ENCODE measurements at places on chromosomes 7 and 10.

DNA sequence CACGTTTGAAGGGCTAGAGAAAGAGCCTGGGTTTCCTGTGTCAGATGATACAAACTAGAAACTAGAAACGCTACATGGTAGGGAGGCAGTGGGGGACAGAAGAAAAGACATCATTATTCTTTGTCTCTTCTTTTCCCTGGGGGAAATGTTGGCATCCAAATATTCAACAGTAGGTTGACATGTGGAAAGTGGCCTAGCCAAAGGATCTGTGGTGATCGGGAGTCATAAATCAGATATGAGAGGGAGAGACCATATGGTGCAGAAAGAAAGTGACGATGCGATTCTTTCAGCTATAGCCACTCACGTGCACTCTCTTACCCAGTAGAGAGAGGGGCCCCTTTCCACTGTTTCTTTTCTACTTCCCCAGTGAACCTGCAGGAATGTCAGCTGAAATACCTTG lies 964.7 kb downstream of the LRMDA start:
- DNase-seq, result no peak

- no peak for DNase-seq
Measured at GRCh38 chr10:101054351-101054750, 7.4 kb upstream of the KAZALD1 start.

GRCh38 chr10:110324805-110325280 lies 20.1 kb upstream of the SMNDC1 start:
- DNase-seq, result peak; percentile 57

- DNase-seq, result no peak
Measured at GRCh38 chr10:3716093-3716492, 68.9 kb downstream of the KLF6 start.

- no peak for DNase-seq
Measured at GRCh38 chr7:95737828-95738505, 34.4 kb upstream of the DYNC1I1 start.

- DNase-seq, result no peak
Measured at GRCh38 chr7:151873402-151873965, 3.4 kb downstream of the PRKAG2 start.

DNA sequence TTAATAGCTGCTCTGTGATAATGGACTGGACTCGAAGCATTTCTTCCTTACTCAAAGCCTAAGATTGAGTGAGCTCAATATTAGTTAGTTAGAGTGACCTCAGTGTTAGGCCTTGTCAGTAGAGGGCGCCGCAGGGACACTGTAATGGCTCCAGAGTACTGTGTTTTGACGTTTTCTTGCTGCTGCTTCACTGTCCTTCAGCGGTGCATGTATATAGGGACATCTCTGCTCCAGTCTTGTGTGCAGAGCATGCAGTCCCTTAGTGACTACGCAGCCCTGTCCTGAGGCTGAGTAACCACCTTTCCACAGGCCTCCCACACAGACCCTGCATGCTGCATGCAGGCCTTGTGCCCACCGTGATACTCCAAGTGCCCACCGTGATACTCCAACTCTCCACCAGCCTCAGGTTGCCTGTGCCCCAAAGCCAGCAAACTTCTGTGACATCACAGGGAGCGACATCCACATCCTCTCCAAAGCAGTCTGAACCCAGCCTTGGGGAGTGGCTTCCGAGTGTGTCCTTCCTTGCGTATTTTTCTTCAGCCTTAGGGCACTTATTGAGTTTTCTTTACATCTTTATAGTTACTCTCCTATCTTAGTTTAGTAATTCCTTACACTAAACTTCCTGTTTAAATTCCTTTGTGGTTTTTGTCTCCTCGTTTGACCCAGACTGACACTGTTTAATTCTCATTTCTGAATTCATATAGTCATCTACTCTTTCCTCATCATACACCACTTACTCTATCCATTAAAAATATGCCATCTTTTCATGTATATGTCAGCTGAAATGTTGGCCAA lies 118.2 kb downstream of the JAZF1 start:
- peak; percentile 62 for DNase-seq

- DNase-seq, result no peak
Measured at GRCh38 chr7:28988091-28988490, 30.0 kb upstream of the TRIL start.

DNA sequence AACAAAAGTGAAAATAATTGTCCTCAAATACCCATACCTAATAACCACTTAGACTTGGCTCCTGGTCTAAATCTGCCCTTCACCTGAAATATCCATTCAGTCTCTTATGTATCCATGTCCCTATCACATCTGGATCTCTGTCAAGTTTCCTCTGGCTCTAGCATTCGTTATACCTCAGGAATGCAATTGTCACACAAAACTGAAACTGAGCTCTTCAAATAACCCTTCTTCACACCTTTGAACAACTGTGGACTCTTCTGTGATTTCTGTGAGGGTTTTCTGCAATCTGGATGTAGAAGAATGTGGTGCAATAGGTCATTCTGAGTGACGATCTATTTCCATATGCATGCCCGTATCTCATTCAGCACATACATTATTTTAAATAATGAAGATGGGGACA lies 53.5 kb upstream of the FGL2 start:
- no peak for DNase-seq

DNA sequence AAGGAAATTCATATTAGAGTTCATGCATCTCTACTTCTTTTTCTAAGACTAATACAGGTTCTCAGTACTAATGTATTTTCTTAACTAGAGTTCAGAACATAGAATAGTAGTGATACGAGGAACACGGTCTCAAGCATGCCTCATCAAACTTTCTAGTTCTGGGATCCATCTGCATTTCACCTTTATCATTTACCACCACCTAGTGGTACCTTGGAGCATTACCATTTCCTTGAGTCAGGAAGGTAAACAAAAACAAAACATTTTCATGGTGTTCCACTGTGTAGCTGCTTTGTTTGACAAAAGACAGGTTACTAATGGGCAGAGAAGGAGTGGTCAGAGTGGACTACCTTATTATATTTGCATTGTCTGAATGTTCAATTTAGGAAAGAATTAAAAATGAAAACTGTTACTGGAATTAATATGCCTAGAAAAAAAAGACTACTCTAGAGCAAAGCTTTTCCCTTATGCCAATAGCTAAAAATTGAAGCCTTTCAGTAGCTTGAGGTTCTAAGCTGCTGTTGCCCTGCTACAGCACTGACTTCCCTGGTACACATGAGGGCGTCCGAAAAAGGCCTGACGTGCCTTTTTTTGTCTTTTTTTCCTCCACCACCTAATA lies 44.5 kb downstream of the STARD3NL start:
- DNase-seq, result peak; percentile 36

DNA sequence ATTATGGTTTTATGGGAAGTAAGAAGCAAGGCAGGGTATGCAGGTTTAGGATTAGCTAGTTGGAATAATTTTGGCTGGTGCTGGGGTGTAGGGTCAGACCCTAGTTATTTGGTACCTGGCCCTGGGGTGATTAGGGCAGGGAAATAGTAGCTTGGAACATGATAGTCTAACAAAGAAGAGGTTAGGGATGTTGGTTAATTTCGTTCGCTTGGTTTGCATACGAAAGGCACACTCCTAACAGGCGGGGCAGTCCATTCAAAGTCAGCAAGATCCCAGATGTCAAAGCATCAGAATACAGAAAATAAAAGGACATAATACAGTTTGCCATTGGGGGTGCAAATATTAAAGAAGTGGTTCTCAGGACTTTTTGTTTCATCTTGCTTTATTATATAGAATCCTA lies 55.7 kb upstream of the ITPRID1 start:
- no peak for DNase-seq

DNA sequence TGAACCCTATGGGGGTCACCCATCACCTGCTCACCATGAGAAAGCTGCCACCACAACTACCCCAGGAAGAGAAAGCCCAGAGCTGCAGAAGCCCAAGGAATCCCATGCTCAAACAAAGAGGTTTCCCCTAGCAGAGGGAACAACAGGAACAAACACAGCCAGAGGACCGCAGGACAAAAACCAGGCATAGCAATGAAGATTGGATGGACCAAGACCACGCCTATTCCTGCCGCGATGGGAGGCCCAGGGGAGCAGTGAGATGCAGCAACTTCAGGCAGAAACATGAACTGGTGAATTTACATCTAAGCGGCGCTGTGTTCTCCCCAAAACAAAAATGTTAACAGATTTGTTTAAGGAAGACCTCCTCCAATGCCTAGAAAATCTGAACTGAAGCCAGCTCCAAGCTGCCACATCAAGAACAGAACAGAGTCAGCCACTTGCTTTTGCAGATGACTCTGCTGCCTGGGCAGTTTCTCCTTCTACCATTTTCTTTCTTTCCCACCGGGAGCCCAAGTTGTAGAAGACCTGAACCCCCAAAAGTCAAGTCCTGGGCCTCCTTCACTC lies 134.2 kb upstream of the NEBL start:
- DNase-seq, result no peak

GRCh38 chr7:81181066-81181465 lies 262.2 kb upstream of the SEMA3C start:
- no peak for DNase-seq

GRCh38 chr10:93495654-93496321 lies 624 bp upstream of the CEP55 start:
- DNase-seq, result no peak

GRCh38 chr10:82464191-82464818 lies 589.3 kb downstream of the NRG3 start:
- DNase-seq, result no peak

- DNase-seq, result no peak
Measured at GRCh38 chr7:143931739-143932138, 3.3 kb upstream of the OR2F2 start.

DNA sequence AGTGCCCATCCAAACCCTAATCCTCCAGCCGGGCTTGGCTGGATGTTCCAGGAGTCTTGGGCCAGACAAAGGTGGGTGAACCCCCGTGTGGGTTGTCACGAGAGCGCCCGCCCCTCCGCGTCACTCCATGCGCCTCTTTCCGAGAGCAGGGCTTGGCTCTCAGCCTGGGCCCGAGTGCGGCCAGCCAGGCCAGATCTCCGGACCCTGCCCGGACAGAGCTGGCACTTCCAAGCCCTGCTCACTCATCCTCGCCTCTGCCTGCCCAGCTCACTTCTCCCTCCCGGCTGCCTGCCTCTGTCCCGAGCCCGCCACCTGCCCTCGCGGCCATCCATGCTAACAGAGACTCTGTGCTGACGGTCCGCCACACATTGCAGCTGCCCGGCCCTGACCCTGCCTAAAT lies 34.6 kb downstream of the AGAP3 start:
- DNase-seq, result no peak

DNA sequence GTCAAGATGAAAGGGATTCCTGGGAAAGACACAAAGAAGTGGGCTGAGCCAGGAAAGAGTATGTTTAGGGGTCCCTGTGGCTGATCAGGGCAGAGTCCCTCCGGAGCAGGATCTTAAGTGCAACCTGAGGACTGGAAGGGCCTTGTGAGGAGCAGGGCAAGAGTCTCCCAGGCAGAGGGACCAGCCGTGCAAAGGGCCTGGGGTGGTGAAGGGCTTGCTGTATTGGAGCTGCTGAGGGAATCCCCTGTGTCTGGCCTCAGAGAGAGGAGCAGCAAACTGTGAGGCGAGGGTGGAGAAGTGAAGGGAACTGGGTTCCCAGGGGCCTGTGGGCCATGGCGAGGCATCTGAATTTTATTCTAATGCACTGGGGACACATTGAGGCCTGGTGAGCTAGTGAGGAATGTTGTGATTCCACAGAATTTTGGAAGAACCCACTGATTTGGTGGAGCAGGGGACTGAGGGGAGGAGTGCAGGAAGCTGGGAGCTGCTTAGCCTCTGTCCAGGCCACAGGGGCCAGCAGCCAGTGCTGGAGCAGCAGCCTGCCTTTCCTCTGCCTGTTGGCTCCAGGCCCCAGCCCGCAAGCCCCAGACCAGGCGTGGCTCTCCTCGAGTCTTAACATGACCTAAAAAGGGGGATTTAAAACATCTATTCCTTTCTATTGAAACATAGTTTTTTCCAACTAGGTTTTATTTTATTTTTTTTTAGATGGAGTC lies 138.4 kb upstream of the IGFBP3 start:
- DNase-seq, result no peak

DNA sequence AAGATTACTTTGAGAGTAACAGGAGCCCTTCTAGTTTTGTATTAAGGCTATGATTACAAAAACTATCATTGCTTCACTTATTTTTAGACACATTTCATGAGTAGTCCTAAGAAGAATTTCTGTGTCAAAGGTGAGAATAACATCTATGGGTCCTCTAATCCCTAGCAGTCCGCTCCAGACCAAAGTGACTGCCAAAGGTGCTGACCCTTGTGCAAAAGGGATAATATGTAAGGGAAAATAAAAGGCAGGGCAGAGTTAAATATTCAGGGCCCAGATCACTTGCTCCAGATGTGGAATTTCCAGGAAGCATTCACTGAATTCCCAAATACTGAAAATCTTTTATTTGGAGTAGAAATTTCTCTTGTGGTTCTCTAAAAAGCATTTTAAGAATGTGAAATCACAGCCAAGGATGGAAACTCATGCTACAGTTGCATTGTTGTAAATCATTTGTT lies 29.3 kb downstream of the RHOBTB1 start:
- DNase-seq, result no peak

- no peak for DNase-seq
Measured at GRCh38 chr10:72720814-72721660, 29.1 kb downstream of the MCU start.

DNA sequence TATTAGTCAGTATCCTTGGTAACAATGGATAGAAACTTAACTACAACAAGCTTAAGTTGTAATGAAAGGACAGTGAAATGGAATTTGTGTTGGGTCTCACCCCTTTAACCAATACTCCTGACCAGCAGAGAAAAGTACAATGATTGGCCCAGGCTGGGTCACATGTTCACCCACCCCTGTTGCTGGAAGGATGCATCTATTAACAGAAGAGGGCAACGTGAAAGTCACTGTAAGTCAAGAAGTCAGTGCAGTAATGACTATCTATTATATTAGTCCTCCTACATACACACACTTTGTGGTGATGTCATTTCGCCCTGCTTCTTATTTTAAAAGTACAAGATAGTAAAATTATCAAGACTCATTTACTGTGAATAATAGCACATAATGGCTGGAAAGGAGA lies 16.2 kb downstream of the PNLIPRP2 start:
- DNase-seq, result no peak

- DNase-seq, result no peak
Measured at GRCh38 chr10:85430991-85431390, 935.6 kb downstream of the GRID1 start.

- DNase-seq, result no peak
Measured at GRCh38 chr7:53420550-53420949, 385.1 kb downstream of the POM121L12 start.

- no peak for DNase-seq
Measured at GRCh38 chr7:123687161-123687560, 31.5 kb downstream of the LMOD2 start.

DNA sequence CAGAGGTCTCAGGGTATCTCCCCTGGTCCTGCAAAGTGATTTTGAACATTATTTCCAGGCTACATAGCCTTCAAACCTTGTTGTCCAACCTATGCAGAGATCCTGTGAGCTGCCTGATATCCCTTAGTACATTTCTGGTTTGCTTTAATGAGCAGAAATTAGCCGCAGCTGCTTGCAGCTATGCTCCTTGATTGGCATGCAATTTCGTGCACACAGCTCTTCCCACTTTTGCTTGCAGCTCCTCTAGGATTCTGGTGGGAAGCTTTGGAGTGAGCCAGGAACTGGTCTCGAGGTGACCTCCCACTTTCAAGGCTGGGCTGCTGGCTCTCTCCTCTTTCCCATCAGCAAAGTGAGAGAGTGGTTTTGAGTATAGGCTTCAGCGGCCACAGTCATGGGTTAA lies 45.8 kb downstream of the OAT start:
- no peak for DNase-seq
